ENCODE measurements at places on chromosomes 6 and 20.

DNA sequence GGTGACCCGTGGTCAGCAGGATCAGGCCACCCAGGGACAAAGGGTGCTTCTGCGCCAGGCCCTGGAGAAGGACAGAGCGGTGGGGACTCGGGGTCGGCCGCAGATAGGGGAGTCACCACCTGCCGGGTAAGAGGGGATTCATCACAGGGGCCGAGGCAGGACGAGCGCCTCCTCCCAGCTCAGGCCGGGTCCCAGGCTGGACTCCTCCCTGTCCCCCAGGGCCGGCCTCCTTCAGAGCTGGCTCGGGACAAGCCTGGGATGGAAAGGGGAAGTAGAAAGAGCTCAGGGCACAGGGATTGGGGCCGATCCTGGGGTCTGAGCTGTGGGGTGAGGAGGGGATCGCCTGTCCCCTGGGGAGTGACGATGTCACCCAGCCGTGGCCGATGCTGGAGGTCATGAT, 154.6 kb upstream of the PROKR2 start:
- no peak for DNase-seq

DNA sequence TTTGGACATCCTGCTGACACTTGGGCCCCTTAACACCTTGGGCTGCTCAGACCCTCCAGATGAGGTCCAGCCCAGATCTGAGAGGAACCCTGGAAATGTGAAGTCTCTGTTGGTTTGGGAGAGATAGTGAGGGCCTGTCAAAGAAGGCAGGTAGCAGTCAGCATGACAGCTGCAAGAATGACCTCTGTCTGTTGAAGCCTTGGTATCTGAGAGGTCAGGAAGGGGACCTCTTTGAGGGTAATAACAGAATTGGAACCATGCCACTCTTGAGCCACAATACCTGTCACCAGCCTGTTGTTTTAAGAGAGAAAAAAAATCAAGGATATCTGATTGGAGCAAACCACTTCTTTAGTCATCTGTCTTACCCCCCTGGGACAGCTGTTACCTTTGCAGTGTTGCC, 4.2 kb downstream of the SYS1 start:
- no peak for DNase-seq

DNA sequence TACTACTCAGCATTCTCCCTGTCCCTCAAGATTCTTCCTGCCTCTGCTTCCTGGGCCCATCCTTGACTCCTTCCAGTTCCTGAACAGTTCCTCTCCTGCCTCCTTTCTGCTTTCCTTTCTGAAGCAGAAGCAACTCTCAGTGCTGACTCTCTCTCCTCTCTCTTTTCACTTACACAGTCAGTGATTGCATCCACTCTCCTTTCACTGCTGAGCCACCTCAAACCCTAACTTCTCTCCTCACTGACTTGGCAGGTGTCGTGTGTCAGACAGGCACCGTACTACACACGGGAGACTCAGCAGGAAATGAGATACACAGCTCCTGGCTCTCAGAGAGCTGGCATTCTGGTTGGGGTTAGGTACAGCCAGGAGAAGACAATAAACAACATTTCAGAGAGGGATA, 5.6 kb downstream of the ABHD16A start:
- no peak for DNase-seq

DNA sequence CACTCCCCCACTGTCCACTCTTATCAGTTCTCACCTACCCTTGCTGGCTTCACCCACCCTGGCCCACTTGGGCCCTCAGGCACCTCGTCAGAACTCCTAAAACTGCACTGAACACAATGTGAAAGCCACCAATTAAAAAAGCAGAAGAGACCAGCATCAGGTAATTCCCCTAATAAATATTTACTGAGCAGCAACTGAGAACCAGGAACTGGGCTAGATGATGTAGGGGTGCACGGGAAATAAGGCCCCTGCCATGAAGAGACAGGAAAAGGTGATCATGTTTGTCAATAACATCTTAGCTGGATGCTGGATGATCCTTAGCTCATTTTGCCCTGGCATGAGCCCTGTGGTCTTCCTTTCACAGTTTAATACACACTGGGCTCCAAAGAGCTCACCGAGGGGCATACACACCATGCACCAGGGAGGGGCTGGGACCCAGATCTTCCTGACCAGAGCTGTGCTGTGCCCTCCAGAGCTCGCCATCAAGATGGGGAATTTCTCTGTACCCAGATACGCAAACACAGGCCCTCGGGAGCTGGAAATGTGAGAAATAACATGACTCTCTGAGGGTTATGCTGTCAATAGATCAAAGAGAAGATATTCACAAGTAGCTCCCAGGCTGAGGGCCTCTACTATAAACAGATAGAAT, 113.6 kb upstream of the SLC22A16 start:
- DNase-seq: no peak

GRCh38 chr20:8094850-8095249, 37.2 kb upstream of the PLCB1 start:
- DNase-seq: no peak
